Activated CD8-positive, alpha-beta memory T cell treated with anti-CD3 and anti-CD28 coated beads, Interleukin-2, amount 10 ng/mL, durations not matched to agents 7 days and 5 days (primary cell): ENCODE measurements at places on chromosomes 1 and 21.

- no peak overlapping the region for H3K27ac ChIP-seq
- no peak for DNase-seq
- H3K27me3 ChIP-seq: peaks cover 60% of the 10 kb centered on the region
Measured at GRCh38 chr1:30834253-30834652, 74.3 kb downstream of the SDC3 start.

GRCh38 chr1:40384413-40384762, 10.9 kb downstream of the SMAP2 start:
- H3K36me3 ChIP-seq: peaks cover 40% of the 10 kb centered on the region
- H3K27ac ChIP-seq: peak overlapping the region; percentile 98
- DNase-seq: no peak
- peak overlapping the region; percentile 72 for H3K4me3 ChIP-seq

- peaks cover 5% of the 10 kb centered on the region for H3K27me3 ChIP-seq
- H3K27ac ChIP-seq: no peak overlapping the region
- no peaks in the 10 kb centered on the region for H3K36me3 ChIP-seq
- H3K4me3 ChIP-seq: no peak overlapping the region
- peak; percentile 59 for DNase-seq
Measured at GRCh38 chr1:223556414-223557129, 108.9 kb downstream of the CAPN8 start.

DNA sequence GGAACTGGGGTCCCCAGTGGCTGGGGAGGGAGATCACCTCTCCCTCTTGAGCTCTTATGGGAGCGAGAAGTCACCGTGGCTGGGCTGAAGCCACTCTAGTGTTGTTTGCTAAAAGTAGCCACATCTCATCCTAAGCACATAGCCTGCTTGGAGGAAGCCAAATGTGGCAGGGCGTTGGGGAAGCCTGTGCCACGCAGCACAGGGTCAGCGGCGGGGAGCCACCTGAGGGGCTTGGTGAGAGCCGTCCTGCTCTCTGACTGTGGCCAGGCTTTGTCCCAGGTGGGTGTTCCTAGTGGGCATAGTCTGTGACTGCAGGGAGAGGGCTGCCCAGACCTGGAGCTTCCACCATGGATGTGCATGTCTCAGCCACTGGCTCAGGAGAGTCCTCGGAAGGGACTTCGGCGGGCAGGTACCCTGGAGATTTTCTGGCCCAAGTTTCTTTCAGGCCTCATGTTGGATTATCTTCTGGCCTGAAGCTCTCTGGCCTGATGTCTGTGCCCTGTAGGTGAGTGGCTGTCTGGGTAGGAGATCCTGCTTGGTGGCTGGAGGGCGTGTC, 38.9 kb downstream of the MORN1 start:
- no peaks in the 10 kb centered on the region for H3K27me3 ChIP-seq
- H3K4me3 ChIP-seq: no peak overlapping the region
- no peaks in the 10 kb centered on the region for H3K4me1 ChIP-seq
- no peak for DNase-seq
- H3K36me3 ChIP-seq: no peaks in the 10 kb centered on the region
- no peak overlapping the region for H3K27ac ChIP-seq

DNA sequence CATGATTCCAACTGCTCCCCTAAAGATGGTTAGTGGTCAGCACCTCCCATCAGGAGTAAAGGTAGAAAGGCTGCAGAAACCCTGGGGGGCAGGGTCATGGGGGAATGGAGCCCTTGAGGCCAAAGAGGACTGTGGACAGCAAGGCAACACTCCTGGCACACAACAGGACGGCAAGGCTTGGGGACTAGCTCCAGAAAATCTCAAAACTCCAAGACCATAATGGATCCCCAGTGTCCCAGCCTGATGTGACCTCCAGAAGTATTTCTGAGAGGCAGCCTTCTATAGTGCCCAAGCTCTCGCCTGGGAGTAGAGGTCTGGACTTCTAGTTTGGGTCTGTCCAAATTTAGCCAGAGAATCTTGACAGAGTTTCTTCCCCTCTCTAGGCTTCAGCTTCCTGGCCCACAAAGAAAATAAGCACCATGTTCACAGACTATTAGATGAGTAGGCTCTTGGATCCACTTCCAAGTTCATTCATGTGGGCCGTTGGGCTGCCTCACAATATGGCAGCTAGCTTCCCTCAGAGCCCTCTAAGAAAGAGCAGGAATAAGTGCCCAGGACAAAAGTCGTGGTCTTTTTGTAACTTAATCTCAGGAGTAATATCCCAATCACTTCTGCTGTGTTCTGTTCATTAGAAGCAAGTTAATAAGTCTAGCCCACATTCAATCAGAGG, 6.9 kb downstream of the CD2 start:
- H3K27me3 ChIP-seq: no peaks in the 10 kb centered on the region
- DNase-seq: peak; percentile 32
- peaks cover 93% of the 10 kb centered on the region for H3K36me3 ChIP-seq
- peak overlapping the region; percentile 65 for H3K4me3 ChIP-seq
